ENCODE measurements at places on chromosomes 3 and 15.

DNA sequence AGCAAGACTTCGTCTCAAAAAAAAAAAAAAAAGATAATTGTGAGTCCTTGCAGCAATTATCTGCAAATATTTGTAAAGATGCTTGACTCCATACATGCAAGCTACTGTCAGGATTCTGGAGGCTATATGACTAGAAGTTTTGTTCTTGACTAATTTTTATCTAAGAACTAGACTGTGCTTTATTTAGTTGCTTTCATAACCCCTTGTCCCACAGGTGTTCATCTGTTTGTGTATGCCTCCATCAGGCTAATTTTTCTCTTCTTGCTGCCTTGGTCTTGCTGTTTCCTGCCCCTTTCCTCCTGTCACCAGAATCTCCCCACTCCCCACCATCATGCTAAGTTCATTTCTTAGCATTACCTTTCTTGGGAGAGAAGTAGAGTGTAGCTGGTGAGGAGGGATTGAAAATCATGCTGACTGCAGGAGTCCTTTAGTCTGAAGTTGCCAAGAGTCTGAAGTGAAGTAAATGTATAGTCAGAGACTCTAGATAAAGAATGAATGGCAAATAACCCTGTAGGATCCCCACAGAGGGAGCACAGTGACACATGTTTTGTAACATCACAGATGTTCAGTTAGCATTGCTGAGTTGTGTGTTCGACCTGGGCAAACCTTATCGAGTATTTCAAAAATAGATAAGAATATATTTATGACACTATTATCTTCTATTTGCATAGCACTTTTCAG lies 12.5 kb downstream of the ST3GAL6 start:
- no peak for DNase-seq

DNA sequence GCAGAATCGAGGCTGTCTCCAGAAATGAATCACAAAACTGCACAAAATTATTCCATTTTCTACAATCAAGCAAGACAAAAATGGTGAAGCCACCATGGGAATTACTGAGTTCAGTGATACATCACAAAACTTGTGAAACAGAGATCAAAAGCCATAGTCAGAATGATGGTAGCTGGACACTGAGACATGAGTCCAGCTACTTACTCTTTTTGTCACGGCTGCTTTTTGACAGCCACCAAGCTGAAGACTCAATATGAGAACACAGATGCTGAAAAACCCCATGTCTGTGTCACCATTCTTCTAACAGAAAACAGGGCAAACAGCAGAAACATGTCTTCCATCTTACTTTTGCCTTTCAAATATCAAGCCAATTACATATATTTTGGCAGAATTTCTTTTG lies 237.6 kb downstream of the LPP start:
- DNase-seq = no peak

DNA sequence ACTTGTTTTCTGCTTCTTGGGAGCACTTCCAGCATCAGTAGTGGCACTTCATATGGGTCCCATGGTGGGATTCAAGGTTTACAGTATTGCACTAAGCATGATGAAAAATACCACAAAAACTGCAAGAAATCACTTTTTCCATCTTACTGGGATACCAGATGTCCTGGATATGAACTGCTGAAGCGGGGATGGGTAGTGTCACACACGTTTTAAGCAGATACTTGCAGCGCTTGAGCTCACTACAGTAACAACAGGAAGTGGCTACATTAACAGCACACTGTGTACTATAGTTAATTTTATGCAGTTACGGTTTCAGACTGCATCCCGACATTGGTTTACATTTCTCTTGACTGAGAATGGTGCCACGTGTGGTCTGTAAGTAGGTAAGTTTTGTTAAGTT lies 3.5 kb upstream of the ISG20 start:
- DNase-seq = peak; percentile 74

DNA sequence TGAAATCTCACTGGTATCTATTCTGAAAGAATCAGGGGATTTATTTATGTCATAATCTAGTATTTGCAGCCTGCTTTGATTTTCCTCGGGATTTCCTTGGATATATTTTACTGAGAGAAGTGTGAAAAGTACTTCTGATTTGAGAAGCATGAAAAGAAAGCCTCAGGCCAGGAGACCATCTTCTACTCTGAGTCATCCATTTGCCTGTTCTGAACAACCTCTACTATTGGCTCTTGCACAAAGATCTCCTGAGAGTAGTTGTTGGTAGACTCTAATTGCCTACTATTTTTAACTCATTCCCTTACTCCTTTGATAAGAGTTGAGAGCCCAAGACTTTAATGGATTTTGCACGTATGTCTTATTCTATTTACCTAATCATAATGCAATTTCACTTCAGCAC lies 318.9 kb downstream of the BCHE start:
- no peak for DNase-seq

- no peak for DNase-seq
Observed at GRCh38 chr3:64016941-64017620, 6.2 kb downstream of the PSMD6 start.

DNA sequence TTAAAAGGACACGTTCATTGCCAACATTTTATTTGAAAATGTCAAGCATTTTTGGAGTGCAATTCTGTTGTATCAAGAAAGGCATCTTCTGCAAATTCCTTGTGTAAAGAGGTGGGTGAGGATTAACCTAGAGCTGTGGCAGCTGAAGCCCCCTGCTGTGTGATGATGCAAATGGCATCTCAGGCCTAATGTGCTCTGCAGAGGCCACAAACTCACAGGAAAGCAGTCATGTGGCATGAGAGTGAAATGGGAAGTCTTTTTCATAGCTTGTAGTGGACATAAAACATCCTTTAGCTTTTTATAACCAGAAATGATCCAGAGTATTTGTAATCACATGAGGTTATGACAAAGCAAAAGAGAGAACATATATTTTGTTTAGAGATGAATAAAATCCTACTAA lies 6.4 kb downstream of the CADM2 start:
- DNase-seq = no peak

DNA sequence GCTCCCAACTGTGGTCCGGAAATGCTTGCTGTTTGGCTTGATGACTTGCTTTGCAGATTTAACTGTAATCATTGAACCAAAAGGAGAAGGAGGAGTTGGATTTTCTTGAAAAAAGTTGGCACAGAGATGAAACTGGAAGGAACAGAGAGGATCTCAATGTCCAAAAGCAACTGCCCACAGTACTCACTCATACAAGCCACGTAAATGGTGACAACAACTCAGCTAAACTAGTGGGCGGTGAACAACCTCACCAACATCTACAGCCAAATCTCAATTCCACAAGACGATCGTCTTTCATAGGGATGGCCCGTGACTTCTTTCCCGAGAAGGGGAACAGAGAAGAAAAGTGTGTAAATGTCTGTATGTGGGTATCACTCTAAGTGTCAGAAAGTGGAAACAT lies 48.1 kb downstream of the MYO5C start:
- no peak for DNase-seq

GRCh38 chr3:4954256-4955000 lies 24.8 kb upstream of the BHLHE40 start:
- DNase-seq = no peak

- no peak for DNase-seq
Observed at GRCh38 chr3:27171113-27171512, 198.1 kb downstream of the NEK10 start.

GRCh38 chr3:102091358-102091757 lies 242.0 kb downstream of the NFKBIZ start:
- no peak for DNase-seq

DNA sequence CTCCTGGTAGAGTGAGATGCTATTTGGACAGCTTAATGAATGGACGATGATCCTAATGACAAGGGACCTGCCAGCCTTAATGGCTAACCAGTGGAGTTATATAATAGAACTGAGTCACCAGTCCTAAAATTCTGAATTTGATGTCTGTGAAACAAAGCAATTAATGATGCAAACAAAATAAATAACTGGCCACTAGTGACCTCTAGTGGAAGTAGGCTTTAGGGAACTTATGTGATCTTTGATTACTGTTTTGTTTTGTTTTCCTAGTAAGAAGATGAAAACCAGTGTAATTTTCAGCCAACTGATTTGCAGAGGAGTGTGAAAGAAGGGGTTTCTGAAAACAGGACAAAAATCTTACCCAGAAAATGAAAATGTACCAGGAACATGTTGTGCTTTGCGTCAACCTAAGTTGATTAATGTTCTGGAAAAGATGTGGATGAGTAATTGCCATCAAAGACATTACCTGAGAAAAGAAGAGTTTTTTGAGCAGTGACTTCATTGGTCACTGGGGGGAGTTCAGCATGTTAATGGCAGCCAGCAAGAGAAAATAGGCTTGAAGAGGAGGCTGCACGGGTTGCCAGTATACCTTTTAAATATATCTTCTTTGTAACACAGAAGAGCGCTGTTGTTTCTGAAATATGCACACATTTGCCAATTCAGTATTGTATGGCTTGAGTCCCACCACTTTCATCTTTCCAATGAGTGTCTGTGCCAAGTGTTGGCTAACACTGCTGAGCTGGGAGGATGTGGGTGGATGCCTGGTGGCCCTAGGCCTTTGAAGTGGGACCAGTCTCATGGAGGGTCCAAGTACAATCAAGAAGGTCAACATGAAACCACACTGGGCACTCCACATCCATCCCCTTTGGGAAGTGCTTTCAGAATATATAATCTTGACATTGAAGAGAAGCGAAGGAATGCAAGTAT lies 9.3 kb downstream of the VEPH1 start:
- peak; percentile 2 for DNase-seq

- DNase-seq = no peak
Observed at GRCh38 chr3:147656023-147656422, 246.9 kb downstream of the ZIC1 start.

DNA sequence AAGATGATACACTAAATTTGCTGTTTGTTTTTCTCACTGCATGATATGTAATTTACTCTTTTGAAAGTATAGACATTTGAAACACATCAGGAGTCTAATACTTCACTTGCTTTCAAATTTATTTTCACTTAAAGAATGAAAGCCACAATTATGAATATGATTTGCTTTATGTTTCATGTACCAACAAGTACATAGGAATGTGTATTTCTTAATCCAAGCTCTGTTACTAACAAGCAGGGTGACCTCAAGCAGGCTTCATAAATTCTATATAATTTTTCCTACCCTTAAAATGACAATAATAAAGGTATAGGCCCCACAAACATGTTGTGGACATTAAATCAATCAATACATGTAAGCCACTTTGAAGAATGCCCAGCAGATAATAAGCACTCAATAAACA lies 170.2 kb upstream of the P2RY1 start:
- no peak for DNase-seq

DNA sequence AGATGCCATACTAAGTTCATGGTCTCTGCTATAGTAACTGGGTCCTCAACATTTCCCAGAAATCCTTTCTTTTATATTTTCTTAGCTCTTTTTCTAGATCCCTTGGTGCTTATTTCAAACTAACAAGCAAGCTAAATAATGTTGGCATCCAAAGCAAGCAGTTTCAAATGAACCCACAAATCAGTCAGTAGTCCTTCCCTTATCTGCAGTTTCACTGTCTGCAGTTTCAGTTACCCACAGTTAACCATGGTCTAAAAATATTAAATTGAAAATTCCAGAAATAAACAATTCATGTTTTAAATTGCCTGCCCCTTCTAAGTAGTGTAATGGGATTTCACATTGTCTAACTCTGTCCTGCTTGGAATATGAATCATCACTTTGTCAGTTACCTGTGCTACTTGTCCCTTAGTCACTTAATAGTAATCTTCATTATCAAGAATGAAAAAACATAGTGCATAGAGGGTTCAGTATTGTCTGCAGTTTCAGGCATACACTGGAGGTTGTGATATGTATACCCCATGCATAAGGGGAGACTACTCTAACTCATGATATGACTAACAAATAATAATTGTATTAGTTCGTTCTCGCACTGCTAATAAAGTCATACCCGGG lies 633.7 kb downstream of the MECOM start:
- DNase-seq = no peak

DNA sequence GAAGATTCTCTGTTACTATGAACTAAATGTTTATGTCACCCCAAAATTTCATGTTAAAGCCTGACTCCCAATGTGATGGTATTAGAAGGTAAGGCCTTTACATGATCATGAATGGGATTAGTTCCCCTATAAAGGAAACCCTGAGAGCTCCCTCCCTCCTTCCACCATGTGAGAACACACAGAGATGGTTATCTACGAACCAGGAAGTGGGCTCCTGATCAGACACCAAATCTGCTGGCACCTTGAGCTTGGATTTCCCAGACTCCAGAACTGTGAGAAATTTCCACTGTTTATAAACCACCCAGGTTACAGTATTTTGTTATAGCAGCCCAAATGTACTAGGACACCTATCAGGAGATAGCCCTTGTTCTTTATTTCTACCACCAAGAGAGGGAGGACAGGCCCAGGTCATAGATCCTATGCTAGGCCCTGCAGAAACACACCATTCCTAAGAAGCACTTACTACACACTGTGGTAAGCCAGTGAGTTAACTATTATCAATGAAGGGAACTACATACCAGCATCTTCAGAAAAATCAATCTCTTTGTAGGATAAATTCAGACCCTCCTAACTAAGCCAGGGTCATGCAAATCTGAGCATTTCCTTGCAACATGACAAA lies 59.0 kb downstream of the PRKAR2A start:
- peak; percentile 35 for DNase-seq

GRCh38 chr3:143824735-143825385 lies 23.4 kb downstream of the SLC9A9 start:
- DNase-seq = no peak

DNA sequence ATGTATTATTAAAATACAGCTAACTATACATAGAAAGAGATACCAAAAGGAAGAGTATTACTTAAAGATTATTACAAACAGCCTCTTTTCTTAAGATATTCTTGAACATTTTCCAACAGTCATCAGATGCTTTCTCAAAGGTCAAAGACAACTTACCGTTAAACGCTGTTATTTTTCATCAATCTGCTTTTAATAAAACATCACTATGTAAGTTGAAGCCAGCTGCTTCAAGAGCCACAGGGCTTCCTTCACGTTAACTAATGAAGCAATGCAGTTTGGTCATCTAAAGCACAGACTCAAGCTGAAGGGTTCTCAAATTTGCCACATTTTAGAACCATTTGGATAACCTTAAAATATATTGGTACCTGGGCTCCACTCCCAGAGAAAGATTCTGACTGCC lies 578.8 kb downstream of the ROBO2 start:
- DNase-seq = no peak

DNA sequence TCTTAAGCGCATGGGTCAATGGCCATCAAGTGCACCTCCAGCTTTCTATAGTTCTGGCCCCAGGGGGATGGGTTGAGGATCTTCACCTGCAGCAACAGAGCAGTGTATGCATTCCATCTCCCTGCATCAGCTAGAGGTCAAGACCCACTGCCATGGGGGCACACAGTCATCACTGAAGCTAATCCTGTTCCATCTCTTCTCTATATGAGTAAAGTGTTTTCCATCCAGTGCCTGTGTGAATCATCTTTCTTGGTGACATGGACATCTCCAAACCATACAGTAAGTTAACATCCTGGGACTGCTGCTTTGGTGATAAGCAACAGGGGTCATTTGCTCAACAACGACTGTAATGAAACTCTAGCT lies 4.4 kb upstream of the ENTPD3 start:
- no peak for DNase-seq

DNA sequence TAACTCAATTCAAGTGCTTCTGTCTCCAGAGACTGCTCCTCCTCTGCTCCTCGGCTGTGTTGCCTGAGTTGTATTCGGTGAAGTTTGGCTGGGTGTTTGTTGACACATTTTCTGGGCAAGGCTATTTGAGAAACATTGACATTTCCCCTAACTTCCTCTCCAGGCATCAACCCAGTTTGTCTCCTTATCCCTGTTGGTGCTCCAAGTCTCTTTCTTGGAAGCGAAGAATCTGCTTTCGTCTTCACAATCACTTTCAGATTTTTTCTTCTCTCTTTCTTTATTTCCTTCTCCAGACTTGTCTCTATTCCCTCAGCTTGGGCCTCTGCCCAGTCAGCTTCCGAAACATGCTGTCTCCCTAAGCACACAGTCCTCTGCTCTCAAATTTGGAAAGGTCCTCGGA lies 84.7 kb downstream of the ETV5 start:
- DNase-seq = no peak

All from CD4-positive, alpha-beta T cell treated with Interleukin-10 for 1 hour (primary cell).